Stimulated activated CD4-positive, alpha-beta T cell treated with anti-CD3 and anti-CD28 coated beads, Interleukin-1b, Interleukin-23, amount 100 ng/mL, for 48 hours (primary cell): ENCODE measurements at places on chromosomes 2 and 18.

- DNase-seq: no peak
Measured at GRCh38 chr2:19543663-19544383, 185.4 kb upstream of the OSR1 start.

DNA sequence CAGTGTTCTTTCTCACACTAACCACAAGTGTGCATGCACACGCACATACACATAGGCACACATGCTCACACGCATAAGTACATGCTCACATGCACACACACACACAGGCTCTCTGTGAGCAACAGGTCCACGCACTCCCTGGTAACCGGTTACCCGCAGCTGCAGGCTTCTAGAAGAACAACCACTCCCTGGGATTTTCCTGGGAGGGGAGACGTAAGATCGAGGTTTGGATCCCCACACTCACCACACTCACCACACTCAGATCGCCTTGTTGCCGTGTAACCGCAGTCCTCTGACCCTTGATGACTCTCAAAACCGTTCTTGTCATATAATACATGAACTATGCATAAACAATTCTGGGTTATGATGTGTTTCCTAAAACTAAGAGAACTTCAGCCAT, 42.2 kb downstream of the TTC32 start:
- no peak for DNase-seq

GRCh38 chr18:48396561-48396960, 12.6 kb downstream of the ZBTB7C start:
- no peak for DNase-seq

- DNase-seq: no peak
Measured at GRCh38 chr2:138267161-138267901, 234.2 kb upstream of the SPOPL start.
